Activated T-cell treated with anti-CD3 and anti-CD28 coated beads for 1 hour (primary cell): ENCODE measurements at places on chromosomes 6 and 20.
A peak's percentile ranks its signal among the peaks of the same experiment; 100 is the strongest.

GRCh38 chr20:52939141-52939540 lies 33.0 kb upstream of the TSHZ2 start:
- no peak for DNase-seq

DNA sequence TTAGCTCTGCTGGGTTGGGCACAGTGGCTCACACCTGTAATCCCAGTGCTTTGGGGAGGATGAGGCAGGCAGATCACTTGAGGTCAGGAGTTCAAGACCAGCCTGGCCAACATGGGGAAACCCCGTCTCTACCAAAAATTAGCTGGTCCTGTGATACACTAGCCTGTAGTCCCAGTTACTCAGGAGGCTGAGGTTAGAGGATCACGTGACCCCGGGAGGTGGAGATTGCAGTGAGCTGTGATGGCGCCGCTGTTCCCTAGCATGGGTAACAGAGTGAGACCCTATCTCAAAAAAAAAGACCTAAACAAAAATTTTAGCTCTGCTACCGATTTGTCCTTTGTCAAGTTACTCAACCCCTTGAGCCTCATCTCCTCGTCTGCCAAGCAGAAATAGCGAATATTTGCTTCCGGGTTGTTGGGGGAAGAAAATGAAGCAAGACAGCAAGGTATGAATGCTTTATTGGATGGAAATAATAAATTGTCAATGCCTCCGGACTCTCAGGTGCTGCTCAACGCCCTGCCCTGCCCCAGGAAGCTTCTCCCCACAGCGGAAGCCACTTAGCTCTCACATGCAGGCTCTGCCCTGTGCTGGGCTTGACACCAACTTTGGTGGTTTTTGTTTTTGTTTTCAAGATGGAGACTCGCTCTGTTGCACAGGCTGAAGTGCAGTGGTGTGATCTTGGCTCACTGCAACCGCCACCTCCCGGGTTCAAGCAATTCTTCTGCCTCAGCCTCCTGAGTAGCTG lies 24.9 kb upstream of the ITCH start:
- DNase-seq = no peak

DNA sequence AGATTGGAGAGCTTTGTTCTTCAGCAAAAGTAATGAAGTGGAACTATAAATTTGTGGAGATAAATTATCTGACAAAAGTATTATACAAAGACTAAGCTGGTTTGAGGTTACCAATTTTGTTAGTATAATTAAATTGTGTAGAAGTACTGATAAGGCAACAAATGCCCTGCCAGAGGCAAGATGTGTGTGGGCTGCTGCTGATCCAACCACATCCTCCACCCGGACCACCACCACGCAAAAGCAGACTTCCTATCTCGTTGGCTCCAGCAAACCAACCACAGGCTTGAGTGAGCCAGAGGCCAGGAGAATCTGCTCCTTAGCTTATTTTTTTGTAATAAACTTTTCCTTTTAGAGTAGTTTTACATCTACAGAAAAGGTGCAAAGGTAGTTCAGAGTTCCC lies 1.1 kb upstream of the MYLK4 start:
- DNase-seq = no peak

GRCh38 chr20:25050082-25050481 lies 7.9 kb downstream of the ACSS1 start:
- DNase-seq = no peak

DNA sequence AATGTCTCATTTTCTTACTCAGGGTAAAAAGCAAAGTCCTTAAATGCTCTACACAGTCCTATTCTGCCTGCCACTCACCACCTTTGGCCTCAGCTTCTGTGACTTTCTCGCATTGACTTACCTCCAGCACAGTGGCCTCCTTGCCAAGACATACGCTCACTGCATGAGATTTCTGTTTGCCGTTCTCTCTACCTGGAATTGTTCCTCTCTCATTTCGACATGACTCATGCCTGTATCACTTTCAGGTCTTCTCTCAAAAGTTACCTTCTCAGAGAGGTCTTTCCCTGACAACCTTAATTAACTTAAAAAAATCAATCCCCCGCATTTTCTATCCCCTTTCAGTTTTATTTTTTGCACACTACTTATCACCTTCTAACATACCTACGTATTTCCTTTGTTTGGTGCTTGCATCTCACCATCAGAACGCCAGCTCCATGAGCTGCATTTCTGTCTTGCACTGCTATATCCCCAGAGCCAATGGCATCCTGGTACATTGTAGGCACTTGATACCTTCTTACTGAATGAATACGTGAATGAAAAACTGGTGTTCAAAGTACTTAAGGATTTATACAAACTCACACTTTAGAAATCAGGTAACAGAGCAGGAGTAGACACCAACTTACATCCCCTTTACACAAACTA lies 24.5 kb downstream of the TENT5A start:
- no peak for DNase-seq

GRCh38 chr6:143598466-143599080 lies 79.2 kb upstream of the PHACTR2 start:
- DNase-seq = no peak

DNA sequence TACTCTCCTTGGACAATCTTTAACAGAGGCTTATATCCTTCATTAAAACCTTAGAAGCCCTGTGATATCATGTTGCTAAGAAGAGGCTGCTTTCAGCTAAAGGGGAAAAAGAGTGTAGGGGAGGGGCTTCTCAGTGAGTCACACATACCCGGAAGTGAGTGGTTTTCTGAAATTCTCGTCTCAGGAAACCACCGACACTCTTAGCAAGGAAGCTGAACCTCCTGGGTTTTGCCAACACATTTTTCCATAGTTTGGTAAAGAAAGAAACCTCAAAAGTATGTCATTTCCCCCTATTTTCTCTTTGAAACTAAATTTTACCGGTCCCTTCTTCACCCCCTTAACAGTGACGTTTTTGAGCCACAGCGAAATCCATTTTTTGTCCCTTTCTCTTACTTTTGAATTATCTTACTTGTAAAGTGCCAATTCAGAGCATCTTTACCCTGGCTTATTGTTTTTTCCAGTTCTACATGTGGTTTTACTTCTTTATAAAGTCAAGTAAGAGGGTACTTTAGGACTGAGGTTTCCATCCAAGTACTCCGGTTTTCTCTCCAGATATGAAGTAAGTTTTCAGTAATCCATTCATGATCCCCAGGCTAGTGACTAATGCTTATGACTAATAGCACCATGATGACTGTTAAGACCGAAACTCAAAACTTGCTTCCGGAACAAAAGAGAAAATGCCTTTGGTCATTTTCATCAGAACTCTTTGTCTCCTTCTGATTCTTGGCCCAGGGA lies 219.3 kb downstream of the ARHGAP18 start:
- peak; percentile 31 for DNase-seq

DNA sequence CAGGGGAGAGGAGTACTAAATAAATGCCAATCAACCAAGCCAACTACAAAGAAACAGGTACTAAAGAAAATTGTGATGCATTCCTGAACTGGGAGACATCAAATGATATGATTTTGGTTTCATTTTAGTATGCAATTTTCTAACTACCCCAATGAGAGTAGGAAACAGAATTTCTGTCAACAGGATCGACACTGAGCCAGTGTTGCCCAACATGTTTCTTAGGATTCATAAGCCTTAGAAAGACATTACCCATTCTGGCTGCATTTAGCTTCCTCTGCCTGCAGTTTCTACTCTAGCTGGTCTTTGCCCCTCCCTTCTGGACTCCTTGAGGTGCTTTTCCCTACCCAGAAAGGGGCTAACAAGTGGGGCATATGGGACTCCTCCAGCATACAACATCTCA lies 49.8 kb downstream of the KCTD20 start:
- DNase-seq = no peak

DNA sequence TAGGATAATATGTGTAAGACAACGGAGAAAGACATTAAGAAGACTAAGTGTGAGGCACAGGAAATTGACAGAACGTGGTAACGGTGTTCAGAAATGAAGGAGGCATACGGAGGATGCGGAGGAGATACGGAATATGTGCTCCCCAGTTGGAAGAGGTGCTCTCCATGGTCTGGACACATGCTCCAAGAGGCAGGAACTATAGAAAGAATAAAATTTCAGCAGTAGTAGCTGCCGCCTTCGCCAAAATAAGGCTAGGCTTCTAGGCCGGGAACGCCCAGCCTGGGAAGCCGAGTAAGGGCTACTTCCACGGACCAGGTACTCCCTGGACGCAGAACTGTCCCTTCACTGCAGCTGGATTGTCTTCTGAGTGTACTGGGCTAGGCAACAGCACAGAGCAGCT lies 7.4 kb downstream of the MAFB start:
- no peak for DNase-seq

- DNase-seq = no peak
These were observed 254.3 kb downstream of the BTBD3 start for GRCh38 chr20:12171923-12172524.

DNA sequence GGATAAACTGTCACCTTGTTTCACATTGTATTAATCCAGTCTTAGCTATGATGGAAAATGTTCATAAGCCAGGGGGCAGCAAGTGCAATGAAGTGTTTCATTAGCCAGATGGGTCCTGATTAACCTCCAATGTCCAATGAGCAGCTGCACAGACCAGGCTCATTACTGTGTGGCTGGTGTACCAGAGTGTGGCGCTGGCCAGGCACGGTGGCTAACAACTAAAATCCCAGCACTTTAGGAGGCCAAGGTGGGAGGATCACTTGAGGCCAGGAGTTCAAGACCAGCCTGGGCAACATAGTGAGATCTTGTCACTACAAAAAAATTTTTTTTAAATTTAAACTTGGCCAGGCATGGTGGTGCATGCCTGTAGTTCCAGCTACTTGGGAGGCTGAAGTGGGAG lies 201.7 kb upstream of the FOXQ1 start:
- no peak for DNase-seq

GRCh38 chr20:63574156-63574828 lies at the start of gene HELZ2:
TSS of gene HELZ2 (minus strand) at chr20:63574239. CDS start at chr20:63572385, 1,854 bp downstream.
- DNase-seq = peak; percentile 59

- DNase-seq = no peak
These were observed 396.7 kb downstream of the CDC5L start for GRCh38 chr6:44784195-44784594.

GRCh38 chr6:44603044-44603686 lies 215.7 kb downstream of the CDC5L start:
- no peak for DNase-seq

GRCh38 chr20:45822857-45823256 lies 4.3 kb downstream of the TNNC2 start:
- no peak for DNase-seq
